Astrocyte (in vitro differentiated cells and primary cell): ENCODE measurements at places on chromosomes 11 and 22. TPM values are rescaled to one million over a fixed set of nuclear protein-coding genes. Genes with fewer than 3 reads are reported as not detected.

DNA sequence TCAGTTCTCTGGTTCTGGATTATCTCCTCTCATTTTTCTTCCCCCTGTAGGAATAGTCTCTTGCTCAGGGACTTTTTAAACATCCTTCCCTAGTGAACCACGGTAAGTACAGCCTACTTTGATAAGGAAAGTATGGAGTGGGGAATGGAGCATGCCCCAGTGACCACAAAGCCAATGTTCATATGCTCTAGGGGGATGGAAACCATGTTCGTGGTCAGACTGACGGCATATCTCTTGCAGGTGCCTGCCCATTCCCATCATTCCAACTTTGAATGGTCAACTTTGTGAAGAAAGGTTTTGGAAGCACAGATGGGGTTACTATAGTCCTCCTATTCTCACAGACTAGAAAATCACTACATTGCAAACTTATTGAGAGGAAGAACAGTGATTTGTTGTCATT, 332.5 kb upstream of the NCAM1 start:
- peak; percentile 72 for DNase-seq

GRCh38 chr11:82927264-82927880, 25.8 kb downstream of the DDIAS start:
- DNase-seq, result peak; percentile 25

GRCh38 chr11:80856066-80856465, 1415.2 kb upstream of the TENM4 start:
- peak; percentile 68 for DNase-seq

DNA sequence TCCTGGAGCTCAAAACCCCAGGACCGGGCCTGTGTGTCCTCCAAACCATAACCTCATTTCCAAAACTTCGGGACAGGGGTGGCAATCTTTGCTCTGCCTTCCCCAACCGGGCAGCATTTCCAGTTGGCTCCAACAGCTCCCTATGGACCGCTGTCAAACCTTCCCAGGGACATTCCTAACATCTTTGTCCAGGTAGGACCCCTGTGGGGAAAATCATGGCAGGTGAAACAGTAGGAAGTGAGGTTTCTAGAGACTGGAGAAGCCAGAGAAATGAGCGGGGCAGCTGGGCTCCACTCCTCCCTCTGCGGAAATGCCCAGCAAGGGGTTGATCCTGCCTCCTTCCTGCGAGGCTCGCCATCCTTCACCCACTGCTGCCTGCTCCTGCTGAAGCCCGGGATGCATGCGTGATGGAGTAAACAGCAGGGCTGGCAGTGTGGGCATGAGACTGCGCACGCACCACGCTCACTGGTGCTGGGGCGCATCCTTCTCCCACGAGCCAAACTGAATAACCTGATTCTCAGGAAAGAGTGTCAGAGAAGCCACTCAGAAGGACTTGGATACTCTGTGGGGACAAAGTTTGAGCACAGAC, 136.4 kb downstream of the BUD13 start:
- DNase-seq, result no peak

GRCh38 chr22:17161991-17162390, 2.9 kb upstream of the HDHD5 start:
- no peak for DNase-seq

DNA sequence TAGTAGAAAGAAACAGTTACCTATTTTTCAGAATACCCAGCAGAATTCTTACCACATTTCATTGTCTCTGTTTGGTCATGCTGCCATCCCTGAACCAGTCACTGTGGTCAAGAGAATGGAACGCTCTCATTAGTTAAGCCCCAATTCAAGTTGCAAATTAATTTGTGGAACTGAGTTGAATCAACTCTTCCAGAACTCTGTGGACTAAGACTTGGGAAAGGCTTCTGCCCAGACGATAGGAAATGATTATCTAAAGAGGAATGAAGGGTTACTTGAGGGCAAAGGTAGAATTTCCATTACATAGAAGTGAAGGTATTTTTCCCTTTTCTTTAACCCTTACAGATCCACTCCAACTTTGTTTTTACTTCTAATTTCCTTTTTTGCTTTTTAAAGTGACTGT, 286.4 kb downstream of the DYNC2H1 start:
- peak; percentile 92 for DNase-seq

GRCh38 chr22:35971456-35972119, 57.0 kb downstream of the RBFOX2 start:
- DNase-seq, result peak; percentile 91

GRCh38 chr22:45204241-45204640, 36.5 kb downstream of the KIAA0930 start:
- no peak for DNase-seq

- DNase-seq, result peak; percentile 4
Observed at GRCh38 chr11:124394408-124394807, 4.4 kb downstream of the OR8B3 start.

DNA sequence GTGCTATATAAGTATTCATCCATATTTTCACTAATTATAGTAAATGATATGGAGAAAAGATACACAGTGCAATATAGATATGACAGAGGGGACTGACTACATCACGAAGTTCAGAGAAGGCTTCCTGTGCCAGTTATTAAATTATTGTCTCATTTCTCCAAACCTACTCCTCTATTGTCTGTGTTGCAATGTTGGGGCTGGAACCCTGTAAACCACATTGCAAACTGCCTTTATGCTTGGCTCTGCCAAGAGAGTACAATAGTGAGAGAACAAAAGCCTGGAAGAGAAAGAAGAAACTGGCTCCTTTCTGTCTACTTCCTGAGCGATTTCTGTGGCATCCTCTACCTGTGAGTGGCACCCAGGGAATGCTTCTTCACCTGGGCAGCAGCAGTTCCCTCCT, 46.4 kb downstream of the ME3 start:
- DNase-seq, result no peak

GRCh38 chr22:23700706-23701105, 9.9 kb downstream of the RGL4 start:
- DNase-seq, result peak; percentile 13

The CHRM1 gene
- not detected in 2 replicates for total RNA-seq

The POLA2 gene
- 5.2 and 6.0 TPM in 2 replicates for total RNA-seq

The ABCC8 gene
- total RNA-seq, result not detected in 2 replicates

The IL10RA gene
- total RNA-seq, result 0.12 and 0.73 TPM in 2 replicates

The C11orf52 gene
- total RNA-seq, result 0.50 and 0.60 TPM in 2 replicates

The LRRC74B gene
- 0.19 TPM in 1 of 2 replicates, not detected in the other for total RNA-seq
